ENCODE measurements at places on chromosomes 11 and 22.

GRCh38 chr22:41899992-41900651 lies 14.8 kb downstream of the SHISA8 start:
- no peak overlapping the region for H3K4me3 ChIP-seq
- H3K36me3 ChIP-seq, result peaks cover 65% of the 10 kb centered on the region
- no peak for DNase-seq
- no peaks in the 10 kb centered on the region for H3K4me1 ChIP-seq
- H3K27ac ChIP-seq, result no peak overlapping the region

GRCh38 chr22:30204742-30205111 lies 41.8 kb downstream of the LIF start:
- DNase-seq, result no peak
- H3K36me3 ChIP-seq, result no peaks in the 10 kb centered on the region
- no peaks in the 10 kb centered on the region for H3K27me3 ChIP-seq
- H3K4me3 ChIP-seq, result no peak overlapping the region

DNA sequence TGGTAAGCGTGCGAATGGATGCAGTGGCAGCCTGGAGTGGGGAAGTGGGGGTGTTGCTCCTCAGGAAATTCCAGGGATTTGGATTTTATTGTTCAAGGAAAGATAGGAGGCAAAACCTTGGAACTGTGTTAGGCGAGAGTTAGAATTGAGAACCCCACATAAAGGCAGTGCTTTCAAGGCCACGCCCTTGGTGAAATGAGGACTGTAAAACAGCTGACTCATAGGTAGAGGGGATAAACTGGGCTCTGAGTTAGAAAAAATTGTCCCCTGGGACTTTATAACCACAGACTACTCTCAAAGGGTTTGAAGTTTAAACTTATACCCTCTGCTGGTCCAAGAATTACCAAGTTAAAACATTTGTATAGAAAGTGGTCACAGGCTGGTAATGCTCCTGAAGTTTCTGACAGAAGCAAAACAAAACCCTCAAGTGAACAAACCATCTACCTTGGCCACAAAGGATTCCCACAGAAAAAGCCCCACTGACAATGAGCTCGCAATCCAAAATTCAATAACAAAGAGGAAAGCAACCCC lies 250.3 kb upstream of the TBCEL start:
- peaks cover 10% of the 10 kb centered on the region for H3K4me1 ChIP-seq
- no peaks in the 10 kb centered on the region for H3K27me3 ChIP-seq
- H3K4me3 ChIP-seq, result no peak overlapping the region
- H3K27ac ChIP-seq, result no peak overlapping the region
- no peak for DNase-seq

- H3K27ac ChIP-seq, result no peak overlapping the region
- DNase-seq, result no peak
- peaks cover 13% of the 10 kb centered on the region for H3K36me3 ChIP-seq
Measured at GRCh38 chr11:70290361-70291065, 20.0 kb downstream of the PPFIA1 start.

GRCh38 chr11:3989921-3990290 lies 104.7 kb upstream of the RRM1 start:
- H3K27me3 ChIP-seq, result no peaks in the 10 kb centered on the region
- DNase-seq, result no peak
